ENCODE measurements at places on chromosomes 1 and 21.

- DNase-seq, result peak; percentile 10
Observed at GRCh38 chr1:61448914-61449313, 276.0 kb downstream of the TM2D1 start.

- no peak for DNase-seq
Observed at GRCh38 chr1:152227310-152227928, 3.4 kb upstream of the HRNR start.

GRCh38 chr1:156754219-156754618, 2.7 kb upstream of the HDGF start:
- no peak for DNase-seq

GRCh38 chr1:224626042-224626441, 9.9 kb downstream of the CNIH3 start:
- no peak for DNase-seq

- peak; percentile 76 for DNase-seq
Observed at GRCh38 chr1:226736001-226736907, 2.8 kb downstream of the ITPKB start.

DNA sequence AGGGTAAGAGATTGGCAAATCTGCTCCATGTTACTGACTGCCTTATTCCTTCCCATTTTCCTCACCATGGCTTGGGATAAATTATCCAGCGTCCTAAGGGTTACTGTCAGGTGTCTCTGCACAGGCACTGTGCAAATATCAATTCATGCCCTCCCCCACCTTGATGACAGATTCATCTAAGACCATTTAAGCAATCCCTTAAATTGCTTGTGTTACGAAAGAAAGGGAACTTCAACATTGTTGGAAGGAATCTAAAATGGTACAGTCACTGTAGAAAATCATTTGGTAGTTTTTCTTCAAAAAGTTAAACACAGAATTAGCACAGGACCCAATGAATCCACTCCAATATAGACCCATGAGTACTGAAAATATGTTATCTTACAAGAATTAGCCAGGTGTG, 17.6 kb upstream of the MTARC2 start:
- no peak for DNase-seq

- no peak for DNase-seq
Observed at GRCh38 chr1:222048094-222048595, 306.3 kb upstream of the DUSP10 start.

DNA sequence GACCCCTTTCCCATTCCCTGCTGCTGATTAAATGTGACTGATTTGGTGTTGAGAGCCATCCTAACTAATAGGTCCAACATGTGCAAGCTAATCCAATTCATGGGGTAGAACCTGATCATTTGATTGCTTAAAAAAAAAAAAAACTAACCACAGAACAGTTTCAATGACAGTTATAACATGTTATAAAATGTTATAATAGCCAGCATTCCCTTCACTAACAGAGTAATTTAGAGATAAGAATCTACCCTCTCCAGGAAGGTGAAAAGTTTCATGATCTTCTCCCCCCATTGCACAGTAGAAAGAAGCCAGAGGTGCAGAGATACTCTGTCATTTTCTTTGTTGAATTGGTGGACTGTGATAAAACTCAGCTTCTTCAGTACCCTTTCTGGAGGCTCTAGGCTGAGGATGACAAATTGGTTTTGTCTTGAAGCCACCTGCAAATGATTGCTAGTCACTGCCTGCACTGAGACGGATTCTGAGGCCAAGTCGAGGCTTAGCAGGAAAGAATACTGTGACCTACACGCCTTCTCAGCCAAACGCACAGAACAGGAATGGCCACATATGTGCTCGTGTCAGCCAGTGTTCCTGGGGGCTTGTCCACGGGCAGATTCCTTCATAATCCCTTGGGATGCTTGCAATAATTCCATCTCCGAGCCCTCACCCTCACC, 215.7 kb upstream of the IRF2BP2 start:
- no peak for DNase-seq
